ENCODE measurements at places on chromosomes 1 and 21. TPM values are rescaled to one million over a fixed set of nuclear protein-coding genes. Genes with fewer than 3 reads are reported as not detected.

Gene CCDC27
- total RNA-seq = not detected

Gene IL22RA1
- 11.6 TPM for total RNA-seq

Gene FAM72D
- 0.52 TPM for total RNA-seq

Gene PTGS2
- total RNA-seq = 10.0 TPM

GRCh38 chr1:17700945-17701810 lies 54.0 kb upstream of the ACTL8 start:
- DNase-seq = no peak

DNA sequence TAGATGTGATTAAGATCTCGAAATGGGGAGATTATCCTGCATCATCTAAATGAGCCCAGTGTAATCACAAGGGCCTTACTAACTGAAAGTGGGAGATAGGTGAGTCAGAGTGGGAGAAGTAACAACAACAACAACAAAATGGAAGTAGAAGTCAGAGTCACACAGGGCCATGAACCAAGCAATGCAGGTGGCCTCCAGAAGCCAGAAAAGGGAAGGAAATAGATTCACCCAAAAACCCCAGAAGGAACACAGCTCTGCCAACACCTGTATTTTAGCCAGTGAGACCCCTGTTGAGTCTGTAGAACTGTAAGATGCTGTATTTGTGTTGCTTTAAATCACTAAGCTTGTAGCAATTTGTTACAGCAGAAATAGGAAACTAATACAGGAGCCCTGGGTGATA lies 4.1 kb downstream of the TAGLN2 start:
- DNase-seq = no peak

GRCh38 chr1:23650344-23650990 lies 41.1 kb upstream of the RPL11 start:
- DNase-seq = no peak

- no peak for DNase-seq
Observed at GRCh38 chr1:108831225-108831624, 25.7 kb downstream of the AKNAD1 start.

DNA sequence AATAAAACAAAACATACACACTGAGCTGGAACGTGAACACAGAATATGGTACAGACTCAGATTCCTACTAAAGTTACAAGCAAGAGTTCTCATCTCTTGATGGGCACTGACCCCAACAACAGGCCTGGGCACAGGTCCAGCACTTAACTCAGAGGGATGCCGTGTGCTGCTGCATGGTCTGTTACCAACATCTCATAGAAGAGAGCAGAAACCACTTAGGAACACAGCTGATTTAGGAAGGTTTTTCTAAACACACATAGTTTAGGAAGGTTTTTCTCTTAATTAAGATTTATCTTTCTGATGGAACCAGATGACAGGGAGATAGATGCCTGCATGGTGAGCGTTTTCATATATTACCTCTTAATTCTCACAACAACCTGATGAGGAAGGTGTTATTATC lies 1.5 kb downstream of the GCLM start:
- no peak for DNase-seq

DNA sequence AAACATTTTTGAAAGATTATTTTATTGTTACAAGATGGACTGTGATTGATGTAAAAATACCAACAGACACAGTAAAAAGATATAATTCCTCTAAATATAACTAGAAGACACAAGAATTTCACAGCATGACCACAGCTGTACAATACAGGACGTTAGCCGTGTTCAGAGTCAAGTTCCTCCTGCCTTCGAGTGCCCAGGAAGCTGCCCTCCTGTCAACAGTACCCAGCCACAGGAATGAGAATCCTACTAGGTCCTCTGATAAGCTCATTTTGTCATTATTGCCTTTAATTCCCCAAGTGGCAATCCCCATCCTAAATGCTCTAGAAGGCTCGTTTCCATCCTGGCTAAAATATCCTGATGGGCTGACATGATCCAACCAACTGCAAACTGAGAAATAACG lies 16.4 kb upstream of the CAPN2 start:
- DNase-seq = no peak

DNA sequence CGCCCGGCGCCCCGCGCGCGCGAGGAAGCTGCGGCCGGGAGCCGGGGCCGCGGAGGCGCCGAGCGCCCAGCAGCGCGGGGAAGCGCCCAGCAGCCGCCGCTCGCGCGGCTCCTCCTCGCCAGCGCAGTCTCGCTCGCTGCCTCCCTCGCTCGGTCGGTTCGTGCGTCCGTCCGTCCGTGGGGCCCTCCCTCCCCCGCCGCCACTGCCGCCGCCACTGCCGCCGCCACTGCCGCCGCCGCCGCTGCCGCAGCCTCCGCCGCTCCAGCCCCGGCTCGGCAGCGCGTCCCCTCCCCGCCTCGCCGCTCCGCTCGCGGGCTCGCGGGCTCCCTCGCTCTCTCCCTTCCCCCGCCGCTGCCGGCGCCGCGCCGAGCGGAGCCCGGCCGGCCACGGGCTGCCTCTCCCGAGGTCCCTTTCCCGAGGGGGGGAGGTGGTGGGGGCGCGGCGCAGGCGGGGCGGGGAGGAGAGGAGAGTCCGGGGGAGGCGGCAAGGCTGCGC lies at the start of gene KCND3:
Gene KCND3, minus strand, starts transcription at position 138 of the 495 bp plus-strand sequence.
- DNase-seq = no peak

DNA sequence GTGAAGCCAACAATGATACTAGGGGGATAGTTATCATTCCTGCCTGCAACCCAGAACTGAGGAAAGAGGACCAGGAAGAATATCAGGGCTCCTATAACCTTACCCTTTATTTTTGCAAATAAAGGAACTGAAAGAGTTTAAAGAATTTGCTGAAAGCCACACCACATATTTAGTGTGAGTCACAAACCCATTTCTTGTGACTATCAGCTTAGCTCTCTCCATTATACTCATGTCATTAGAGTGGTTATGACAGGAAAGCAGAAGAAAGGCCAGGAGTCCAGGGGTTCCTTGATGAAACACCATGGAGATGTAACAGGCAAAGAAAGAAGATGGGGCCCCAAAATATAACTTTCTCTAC lies 141.1 kb upstream of the SAMSN1 start:
- no peak for DNase-seq

- DNase-seq = no peak
Observed at GRCh38 chr1:221517961-221518360, 223.9 kb downstream of the DUSP10 start.

- DNase-seq = no peak
Observed at GRCh38 chr1:56780826-56781225, 38.4 kb downstream of the FYB2 start.

Data from mucosa of gallbladder (tissue), 1 donor.